Activated T-helper 1 cell treated with anti-CD3 and anti-CD28 coated beads, Interleukin-12 subunit alpha, Interleukin-12 subunit beta, Interleukin-2, Interleukin-4 antibody, amounts not matched to agents 30 ng/mL and 10 ng/mL and 1 ng/mL, durations not matched to agents 14 hours and 24 hours and 36 hours (primary cell): ENCODE measurements at places on chromosomes 12 and 14. TPM values are rescaled to one million over a fixed set of nuclear protein-coding genes. Genes with fewer than 3 reads are reported as not detected.

The FBLN5 gene
- total RNA-seq, result 0.69 and 1.2 TPM in 2 replicates

The BHLHE41 gene
- total RNA-seq, result not detected in 2 replicates

The TSFM gene
- 63.5 and 68.6 TPM in 2 replicates for total RNA-seq

The SERPINA10 gene
- total RNA-seq, result not detected in 2 replicates

The ANO2 gene
- total RNA-seq, result not detected in 2 replicates

The IL26 gene
- 6.9 and 8.1 TPM in 2 replicates for total RNA-seq
